Right ventricle myocardium superior (tissue), 1 donor: ENCODE measurements at places on chromosomes 4 and X. TPM values are rescaled to one million over a fixed set of nuclear protein-coding genes. Genes with fewer than 3 reads are reported as not detected.

Gene P2RY10
- not detected for total RNA-seq

GRCh38 chrX:118251271-118251670 is 94.6 kb upstream of the WDR44 start:
- no peak for DNase-seq

DNA sequence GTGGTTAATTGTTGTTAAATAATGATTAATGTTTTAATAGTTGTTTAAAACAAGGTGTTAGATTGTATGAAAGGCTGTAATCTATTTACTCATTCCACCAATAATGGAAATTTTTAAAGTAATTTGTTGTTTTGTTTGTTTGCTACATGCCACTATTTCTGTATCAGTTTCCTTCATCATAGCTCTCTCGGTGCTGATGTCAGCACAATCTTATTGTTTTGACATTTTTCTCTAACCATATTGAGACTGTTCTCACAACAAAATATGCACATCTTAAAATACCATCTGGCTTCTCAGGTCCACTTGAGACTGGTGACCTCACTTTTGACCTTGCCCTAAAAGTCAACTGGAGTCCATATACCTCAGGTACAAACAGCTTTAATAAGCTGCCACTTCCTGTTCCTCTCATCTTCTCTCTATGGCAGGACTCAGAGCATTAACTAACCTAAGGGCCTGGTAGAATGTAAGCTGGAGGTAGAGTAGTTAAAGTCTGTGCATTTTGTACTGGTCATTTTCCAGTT is 1.0 kb upstream of the GUCY1B1 start:
- no peak for DNase-seq

GRCh38 chrX:18725310-18725943 is 18.0 kb downstream of the PPEF1 start:
- DNase-seq: no peak

Gene PJA1
- total RNA-seq: 13.3 TPM

DNA sequence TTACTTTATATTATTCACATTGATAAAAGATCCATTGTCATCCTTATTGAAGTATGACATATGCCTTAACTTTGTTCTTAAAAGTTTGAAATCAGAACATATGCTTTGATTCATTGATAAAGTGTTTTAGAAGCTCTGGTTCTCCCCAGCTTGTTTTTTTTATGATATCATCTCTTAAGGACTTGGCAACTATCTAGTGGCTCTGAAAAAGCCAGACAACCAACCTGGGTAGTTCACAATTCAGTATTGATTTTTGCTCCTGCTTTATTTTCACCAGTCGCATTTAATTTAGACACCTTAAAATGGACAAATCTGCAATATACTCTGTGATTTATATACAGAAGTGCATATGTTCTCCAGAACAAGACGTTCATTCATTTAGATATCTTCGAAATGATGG is 70.1 kb downstream of the GRIA2 start:
- DNase-seq: no peak

Gene PLXNB3
- 1.5 TPM for total RNA-seq
